ENCODE measurements at places on chromosomes 5 and 9.

- DNase-seq = no peak
Measured at GRCh38 chr5:144017119-144017518, 153.3 kb downstream of the YIPF5 start.

DNA sequence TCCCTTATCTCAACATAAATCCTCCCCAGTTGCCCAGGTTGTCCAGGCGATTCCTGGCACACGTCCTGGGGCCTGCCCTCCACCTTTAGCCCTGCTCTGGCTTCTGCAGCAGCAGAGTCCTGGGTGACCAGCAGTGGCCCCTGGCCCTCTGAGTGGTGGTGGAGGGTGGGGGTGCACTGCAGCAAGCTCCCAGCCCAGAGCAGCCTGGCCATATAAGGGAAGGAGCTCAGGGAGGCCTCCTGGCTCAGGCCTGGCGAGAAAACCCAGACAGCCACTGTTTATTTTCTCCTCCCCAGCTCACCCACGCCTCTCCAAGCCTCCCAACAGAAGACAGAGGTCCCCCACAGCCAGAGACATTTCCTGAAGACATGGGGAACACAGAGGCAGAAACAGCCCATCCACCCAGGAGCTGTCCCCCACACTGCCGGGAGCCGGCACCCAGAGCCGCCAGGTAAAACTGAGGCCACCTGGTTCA, 44.7 kb upstream of the IL17B start:
- no peak for DNase-seq

- no peak for DNase-seq
Measured at GRCh38 chr5:97752871-97753270, 569.8 kb upstream of the RIOK2 start.

DNA sequence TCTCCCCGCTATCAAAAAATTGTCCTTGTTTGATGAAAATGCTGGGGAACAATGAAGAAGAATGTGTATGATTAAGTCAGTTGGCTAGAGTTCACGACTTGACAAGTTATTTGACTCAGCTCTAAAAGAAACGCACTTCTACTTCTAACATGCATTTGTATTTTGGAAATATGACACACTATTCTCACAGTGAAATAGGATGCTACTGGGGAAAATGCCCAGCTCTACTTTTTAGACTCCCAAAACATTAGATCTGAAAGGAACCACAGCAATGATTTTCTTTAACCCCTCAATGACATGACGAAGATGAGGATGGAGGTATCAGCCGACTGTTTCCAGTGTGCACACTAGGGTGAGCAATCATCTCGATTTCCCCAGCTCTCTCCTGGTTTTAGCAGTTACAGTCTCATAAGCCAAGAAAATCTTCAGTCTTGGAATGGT, 83.6 kb upstream of the PCSK1 start:
- no peak for DNase-seq

GRCh38 chr5:36796155-36796554, 80.4 kb upstream of the NIPBL start:
- DNase-seq = no peak

GRCh38 chr5:26054594-26054993, 983.8 kb downstream of the CDH9 start:
- DNase-seq = no peak

GRCh38 chr5:94692581-94692980, 74.1 kb downstream of the SLF1 start:
- no peak for DNase-seq

GRCh38 chr5:143004361-143005145, 234.4 kb downstream of the ARHGAP26 start:
- DNase-seq = no peak

- DNase-seq = no peak
Measured at GRCh38 chr9:117677572-117677971, 26.6 kb upstream of the TLR4 start.

GRCh38 chr5:179369530-179369884, 24.2 kb upstream of the ADAMTS2 start:
- no peak for DNase-seq

DNA sequence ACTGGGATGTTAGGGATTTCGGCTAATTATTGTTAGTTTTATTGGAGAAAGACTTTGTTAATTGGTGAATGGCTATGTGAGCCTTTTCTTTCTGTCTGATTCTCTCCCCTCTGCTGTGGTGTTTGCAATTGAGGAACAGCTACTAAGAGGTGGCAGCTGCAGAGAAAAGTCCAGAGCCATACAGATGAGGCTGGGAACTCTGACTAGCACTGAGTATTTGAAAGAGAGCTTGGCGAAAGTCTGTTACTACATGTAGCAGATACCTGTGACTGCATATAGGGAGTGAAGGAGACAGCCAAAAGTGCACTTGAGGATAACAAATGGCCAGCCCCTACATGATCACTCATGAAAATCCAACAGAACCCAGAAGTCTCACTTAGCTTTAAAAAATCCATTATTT, 44.3 kb upstream of the HSPB3 start:
- DNase-seq = no peak

DNA sequence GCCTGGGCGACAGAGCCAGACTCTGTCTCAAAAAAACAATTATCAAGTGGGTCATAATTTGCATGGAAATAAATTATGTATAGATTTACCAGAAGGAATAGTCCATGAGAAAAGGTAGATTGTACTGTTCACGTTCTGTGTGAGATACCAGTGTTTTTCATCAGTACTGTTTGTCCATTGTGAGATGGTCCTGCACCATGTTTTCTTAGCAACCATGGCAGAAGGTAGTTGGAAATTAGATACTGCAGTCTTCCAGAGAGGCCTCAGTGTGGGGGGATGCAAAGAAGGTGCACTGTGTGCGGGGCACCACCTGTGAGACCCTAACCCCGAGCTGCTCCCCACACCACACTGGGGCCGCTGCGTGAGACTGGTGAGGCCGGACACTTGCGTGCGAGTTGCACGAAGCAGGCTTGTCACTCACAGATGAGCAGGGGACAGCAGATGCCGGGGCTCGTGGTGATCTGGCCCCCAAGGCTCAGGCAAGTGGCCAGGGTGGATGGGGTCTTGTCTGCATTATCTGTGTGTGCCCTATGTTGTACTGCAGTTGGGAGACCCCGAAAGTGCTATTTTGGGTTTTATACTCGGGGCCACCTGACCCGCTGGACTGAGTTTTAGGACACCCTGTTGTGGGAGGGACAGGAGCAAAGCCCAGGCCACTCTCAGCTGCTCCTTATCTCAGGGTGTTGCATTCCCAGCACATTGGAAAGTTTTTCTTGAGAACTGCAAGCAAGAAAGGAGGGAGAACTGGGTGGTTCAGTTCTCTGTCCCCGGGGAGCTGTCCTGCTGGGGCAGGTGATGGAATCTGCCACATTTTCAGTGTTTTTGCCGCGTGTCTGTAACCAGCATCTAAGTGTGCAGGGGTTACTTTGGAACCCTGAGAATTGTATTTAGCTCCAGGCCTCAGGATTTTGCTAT, 61.9 kb downstream of the EHMT1 start:
- no peak for DNase-seq

- DNase-seq = no peak
Measured at GRCh38 chr5:145976431-145977155, 40.2 kb downstream of the SH3RF2 start.

DNA sequence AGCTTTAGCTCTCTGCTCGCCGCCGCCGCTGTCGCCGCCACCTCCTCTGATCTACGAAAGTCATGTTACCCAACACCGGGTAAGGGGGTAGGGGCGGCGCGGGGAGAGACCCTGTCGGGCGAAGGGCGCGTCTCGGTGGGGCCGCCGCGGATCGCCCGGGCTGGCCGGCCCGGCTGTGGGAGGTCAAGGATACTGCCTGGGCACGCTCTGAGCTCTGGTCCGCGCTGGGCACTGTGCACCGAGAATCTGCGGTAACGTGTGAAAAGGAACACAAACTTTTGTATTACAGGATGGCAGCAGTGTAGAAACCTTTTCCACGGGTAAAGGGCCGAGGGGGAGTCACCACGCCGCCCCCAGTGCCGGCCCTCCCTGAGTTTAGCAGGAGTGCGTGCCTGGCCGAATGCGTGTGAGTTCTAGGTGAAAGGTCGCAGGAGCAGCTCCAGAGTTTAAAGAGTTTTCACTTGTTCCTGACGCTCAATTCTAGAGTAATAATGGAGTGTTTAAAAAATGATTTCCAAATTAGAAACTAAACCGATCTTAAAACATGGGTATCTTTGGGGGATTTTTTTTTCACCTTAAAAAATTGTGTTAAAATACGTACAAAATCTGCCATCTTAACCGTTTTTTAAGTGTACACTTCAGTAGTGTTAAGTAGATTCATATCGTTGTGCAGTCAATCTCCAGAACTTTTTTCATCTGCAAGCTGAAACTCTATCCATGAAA, at the start of gene HSDL2:
Gene HSDL2 (plus strand): TSS at position 7 of the 723 bp plus-strand sequence. CDS start 56 bp downstream, at position 63.
- no peak for DNase-seq

DNA sequence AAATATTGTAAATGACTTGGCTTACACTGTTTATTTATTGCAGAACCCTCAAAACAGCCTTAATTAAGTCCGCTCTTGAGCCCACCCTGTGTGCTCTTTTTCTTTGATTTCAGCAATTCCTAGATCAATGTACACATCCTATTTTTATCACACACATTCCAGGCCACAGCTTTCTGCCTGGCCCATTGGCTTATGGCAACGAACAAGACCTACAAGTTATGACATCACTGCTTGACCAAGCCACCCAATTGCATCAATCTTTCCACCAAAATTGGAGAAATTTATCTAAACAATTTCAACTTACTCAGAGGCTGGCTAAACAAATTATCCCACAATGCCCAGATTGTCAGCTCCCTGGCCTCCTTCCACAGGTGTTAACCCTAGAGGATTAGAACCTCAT, 158.4 kb downstream of the CPLANE1 start:
- no peak for DNase-seq

- no peak for DNase-seq
Measured at GRCh38 chr5:121693864-121694263, 157.8 kb upstream of the FTMT start.

GRCh38 chr9:74951725-74952151, 974 bp downstream of the C9orf40 start:
- peak; percentile 40 for DNase-seq

DNA sequence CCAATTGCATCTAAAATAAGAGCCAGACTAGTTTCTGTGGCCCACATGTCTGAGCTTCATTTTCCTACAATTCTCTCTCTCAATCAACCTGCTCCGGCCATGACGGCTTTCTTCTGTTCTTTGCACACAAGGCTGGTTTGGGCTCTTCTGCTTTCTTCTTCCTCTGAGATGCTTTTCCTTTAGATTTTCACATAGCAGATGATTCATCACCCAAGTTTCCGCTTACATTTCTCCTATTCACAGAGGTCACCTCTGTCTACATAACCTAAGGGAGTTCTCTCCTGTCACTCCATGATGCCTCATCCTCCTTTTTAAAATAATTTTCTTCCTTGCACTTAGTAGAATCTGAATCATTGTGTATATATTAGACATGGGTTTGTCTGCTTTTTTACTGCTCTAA, 334.6 kb upstream of the TUSC1 start:
- no peak for DNase-seq

DNA sequence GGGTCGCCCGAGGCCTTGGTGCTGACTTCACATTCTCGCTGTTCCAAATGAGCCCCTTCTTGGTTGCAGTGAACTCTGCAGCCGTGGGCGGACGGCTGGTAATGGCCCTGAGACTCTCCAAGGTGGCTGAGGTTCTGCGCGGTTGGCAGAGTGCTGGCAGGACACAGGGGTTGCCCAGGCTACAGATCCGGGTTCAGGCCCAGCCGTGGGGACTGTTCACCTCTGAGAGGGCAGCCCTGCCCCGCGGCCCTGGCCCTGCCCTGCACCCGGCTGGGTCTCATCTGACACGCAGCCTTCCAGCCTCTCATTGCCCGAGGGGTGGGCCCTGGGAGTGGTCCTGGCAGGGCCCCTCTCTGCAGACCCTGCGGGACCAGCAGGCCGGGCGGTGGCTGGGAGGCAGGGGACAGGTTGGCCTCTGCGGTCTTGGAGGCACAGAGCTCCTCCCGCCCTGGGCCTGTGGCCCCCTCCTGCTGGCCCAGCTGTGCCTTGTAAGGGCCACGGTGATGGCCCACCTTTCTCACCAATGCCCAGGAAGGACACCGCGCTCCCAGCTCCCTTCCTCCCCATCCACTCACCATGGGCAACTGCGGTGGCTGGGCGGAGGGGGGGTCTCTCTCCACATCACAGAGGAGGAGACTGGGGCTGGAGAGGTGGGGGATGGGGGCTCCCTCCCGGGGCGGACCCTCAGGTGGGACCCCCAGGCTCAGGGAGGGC, 51.6 kb downstream of the AHRR start:
- no peak for DNase-seq

- peak; percentile 38 for DNase-seq
Measured at GRCh38 chr9:89606049-89606623, 1.3 kb downstream of the GADD45G start.

- DNase-seq = no peak
Measured at GRCh38 chr9:107465467-107466451, 23.8 kb downstream of the KLF4 start.

DNA sequence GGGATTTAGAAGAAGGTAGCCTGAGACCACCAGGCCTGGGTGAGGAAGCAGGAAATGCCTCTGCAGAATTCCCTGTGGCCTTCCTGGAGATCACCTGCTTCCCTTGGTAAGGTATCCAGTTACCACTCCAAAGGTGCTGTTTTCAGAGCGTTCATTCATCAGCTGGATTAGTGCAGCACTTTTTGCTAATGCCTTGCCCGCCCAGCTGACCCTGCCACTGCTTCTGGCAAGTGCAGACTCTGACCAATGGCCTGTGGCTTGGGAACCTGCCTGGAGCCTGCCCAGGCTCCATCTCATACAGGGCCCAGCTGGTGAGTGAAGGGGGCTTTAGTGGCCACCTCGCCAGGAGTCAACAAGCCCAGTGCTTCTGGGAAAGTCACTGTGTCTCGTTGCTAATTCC, 48.6 kb downstream of the FOXI1 start:
- DNase-seq = no peak

- no peak for DNase-seq
Measured at GRCh38 chr5:93382188-93382825, 198.7 kb downstream of the NR2F1-AS1 start.

GRCh38 chr9:37667706-37668105, 17.0 kb downstream of the FRMPD1 start:
- no peak for DNase-seq

- no peak for DNase-seq
Measured at GRCh38 chr9:94757158-94757557, 30.7 kb downstream of the AOPEP start.

- no peak for DNase-seq
Measured at GRCh38 chr9:113313261-113313660, 10.1 kb upstream of the RNF183 start.

- no peak for DNase-seq
Measured at GRCh38 chr9:113590389-113590788, 126.9 kb downstream of the RGS3 start.

GRCh38 chr5:29263915-29264351, 1929.6 kb upstream of the CDH6 start:
- DNase-seq = no peak

DNA sequence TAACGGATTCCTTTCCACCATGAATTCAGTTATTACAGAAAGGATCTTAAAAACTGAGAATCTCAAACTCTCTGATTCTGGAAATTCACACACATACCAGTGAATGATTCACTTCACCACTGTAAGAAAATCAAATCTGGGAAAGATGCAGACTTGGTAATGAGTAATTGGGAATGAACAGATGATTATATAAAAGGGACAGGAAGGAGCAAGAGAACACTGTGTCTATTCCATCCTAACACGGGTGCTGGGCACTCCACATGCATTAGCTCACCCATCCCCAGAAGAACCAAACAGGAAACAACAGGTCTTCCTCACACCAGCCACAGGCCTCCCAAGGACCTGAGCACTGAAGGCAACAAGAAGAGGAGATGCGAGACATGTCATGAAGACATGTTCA, 74.8 kb upstream of the ZNF622 start:
- no peak for DNase-seq

- no peak for DNase-seq
Measured at GRCh38 chr9:110777876-110778215, 109.3 kb downstream of the MUSK start.
